ENCODE measurements at places on chromosomes 6 and 20.

DNA sequence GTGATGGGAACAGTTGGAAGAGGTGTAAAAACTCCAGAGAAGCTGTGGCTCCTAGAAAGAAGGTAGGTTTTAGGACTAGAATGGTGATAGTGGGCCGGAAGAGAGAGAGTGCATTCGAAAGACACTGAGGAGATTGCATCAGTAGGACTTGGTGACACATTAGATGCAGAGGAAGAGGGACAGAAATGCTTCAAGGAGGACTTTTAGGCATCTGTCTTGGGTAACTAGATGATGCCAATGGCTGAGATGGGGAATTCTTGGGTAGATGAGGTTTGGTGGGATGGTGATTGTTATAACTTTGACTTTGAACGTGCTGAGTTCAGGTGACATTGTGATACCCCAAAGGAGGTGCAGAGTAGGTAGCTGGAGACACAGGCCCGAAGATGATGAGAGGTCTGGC is 196.5 kb downstream of the GMPR start:
- DNase-seq: no peak

- DNase-seq: no peak
Measured at GRCh38 chr6:84905823-84906222, 141.4 kb upstream of the TBX18 start.

- no peak for DNase-seq
Measured at GRCh38 chr6:39965751-39966150, 31.5 kb upstream of the MOCS1 start.

- DNase-seq: no peak
Measured at GRCh38 chr6:154689493-154690255, 43.5 kb upstream of the SCAF8 start.

GRCh38 chr20:56796345-56796744 is 167.2 kb downstream of the TFAP2C start:
- no peak for DNase-seq

- no peak for DNase-seq
Measured at GRCh38 chr6:44809258-44809657, 421.8 kb downstream of the CDC5L start.

DNA sequence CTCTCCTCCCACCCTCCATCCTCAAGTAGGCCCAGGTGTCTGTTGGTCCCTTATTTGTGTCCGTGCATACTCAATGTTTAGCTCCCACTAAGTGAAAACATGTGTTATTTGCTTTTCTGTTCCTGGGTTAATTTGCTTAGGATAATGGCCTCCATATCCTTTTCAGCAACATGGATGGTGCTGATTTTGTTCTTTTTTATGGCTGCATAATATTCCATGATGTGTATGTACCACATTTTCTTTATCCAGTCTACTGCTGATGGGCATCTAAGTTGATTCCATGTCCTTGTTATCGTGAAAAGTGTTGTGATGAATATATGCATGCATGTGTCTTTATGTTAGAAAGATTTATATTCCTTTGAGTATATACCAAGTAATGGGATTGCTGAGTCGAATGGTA is 314.9 kb upstream of the IRAK1BP1 start:
- DNase-seq: no peak

GRCh38 chr6:107959392-107959791 is 1.4 kb upstream of the SEC63 start:
- DNase-seq: no peak

GRCh38 chr20:62795023-62795761 is 1.1 kb upstream of the MRGBP start:
- DNase-seq: peak; percentile 45

DNA sequence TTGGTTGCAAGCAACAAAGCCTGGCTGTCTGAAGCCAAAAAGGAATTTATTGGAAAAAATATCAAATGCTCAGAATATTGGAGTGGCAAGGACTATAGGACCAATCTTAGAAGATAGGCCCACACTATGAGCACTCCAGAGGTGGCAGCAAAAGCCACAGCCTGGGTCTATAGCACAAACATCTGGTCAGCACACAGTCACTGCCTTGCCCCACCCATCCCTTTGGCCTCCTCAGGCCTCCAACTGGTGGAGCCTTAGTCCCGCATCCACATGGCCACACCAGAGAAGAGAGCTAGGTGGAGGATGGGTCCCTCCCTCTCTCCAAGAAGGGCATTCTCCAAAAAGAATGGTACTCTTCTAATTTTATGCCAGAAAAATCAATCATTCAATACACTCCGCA is 14.0 kb downstream of the NUDT3 start:
- no peak for DNase-seq

GRCh38 chr20:49323622-49324238 is 45.9 kb upstream of the ZNFX1 start:
- DNase-seq: no peak

- no peak for DNase-seq
Measured at GRCh38 chr6:12516070-12516469, 200.5 kb upstream of the PHACTR1 start.

DNA sequence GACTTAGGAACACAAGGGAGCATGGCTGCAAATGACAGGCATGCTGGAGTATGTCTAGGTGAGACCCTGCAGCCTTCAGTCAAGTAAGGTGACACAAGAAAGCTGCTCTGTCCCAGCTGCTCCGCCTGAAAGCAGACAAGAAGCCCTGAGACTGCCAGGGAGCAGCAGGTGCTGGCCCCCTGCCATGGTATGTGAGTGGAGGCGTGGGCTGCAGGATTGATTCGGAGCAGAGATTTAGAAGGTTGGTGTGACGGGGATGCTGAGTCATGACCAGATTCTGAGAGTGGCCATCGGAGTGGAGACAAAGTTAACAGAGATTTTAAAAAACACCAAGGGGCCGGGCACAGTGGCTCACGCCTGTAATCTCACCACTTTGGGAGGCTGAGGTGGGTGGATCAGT is 17.8 kb downstream of the LRP11 start:
- DNase-seq: no peak

DNA sequence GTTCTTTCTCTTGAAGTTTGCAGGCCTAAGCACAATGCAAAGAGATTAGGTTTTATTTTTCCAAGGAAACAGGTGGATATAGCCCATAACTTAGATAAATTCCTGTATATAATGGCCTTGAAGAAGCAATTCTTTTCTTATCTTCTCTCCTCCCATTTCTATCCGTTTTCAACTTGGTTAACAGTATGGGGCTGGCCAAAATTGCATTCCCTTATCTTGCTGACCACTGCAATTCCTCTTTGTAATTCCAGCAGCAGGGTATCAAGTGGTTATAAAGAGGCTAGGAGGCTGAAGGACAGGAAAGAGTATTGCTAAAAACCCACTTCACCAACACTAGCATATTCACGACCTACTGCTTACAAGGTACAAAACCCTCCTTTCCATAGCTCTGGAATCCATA is 643.5 kb upstream of the ID4 start:
- DNase-seq: no peak

DNA sequence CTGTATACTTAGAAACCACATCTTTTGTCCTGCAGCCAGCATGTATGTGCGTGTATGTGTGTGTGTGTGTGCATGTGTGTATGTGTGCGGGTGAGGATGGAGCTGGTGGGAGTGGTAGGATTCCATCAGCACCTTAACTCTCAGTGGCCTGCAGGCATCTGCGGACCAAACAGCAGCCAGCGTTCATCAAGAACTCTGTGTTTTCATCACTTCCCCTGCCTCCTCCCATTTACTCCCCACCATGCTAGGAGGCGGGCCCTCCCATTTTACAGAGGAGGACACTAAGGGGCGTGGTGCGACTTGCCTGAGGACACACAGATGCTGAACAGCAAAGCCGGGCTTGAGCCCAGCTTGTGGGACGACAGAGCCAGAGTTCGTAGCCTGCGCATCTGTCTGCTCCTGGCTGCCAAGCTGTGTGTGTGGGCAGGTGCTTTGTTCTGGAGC is 8.9 kb downstream of the VSTM2L start:
- no peak for DNase-seq

DNA sequence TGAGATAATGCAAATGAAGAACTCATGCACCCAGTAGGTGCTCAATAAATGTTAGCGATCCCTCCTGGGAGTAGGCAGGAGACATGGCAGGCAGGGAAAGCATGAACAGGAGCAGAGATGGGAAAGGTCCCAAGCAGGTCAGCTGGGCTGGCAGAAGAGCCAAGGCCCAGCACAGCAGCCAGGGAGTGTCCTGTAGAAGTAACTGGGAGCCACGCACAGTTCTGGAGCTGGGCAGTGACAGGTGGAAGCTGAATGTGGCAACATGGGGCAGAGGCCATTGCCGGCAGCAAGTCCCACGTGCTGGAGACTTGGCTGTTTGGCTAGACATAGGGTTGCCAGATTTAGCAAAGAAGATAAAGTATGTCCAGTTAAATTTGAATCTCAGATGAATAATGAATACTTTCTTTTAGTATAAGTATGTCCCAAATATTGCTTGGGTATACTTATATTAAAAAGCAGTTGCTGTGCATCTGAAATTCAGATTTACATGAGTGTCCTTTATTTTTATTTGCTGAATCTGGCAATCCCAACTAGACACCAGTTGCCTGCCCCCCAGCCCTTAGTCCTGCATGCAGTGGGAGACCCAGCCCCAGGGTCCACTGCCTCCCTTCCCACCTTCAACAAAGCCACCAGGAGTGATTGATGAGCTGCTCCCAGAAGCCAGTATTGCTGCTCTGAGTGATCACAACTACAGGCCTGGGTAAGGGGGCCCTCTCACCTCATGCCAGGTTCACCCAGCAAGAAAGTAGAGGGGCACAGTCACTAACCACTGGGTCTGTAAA is 3.7 kb upstream of the LPIN3 start:
- DNase-seq: no peak

- DNase-seq: no peak
Measured at GRCh38 chr20:47740121-47740861, 45.0 kb downstream of the SULF2 start.

DNA sequence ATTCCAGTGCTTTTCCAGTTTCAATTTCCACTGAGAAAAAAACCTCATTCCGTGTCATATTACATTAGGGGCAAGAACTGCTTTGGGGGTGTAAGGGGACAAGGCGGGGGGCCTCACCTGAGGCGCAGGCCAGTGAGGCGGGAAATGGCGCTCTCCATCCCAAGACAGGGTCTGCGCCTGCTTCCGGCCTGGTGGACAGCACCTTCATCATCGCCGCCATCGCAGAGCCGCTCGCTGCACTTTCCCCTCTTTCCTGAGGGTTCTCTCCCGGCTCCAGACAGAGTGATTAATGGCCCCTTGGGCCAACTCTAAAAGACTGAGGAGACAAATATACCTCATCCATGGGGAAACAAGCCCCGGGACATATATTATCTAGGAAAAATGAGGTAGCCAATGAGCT is 270.0 kb upstream of the SOX4 start:
- no peak for DNase-seq

DNA sequence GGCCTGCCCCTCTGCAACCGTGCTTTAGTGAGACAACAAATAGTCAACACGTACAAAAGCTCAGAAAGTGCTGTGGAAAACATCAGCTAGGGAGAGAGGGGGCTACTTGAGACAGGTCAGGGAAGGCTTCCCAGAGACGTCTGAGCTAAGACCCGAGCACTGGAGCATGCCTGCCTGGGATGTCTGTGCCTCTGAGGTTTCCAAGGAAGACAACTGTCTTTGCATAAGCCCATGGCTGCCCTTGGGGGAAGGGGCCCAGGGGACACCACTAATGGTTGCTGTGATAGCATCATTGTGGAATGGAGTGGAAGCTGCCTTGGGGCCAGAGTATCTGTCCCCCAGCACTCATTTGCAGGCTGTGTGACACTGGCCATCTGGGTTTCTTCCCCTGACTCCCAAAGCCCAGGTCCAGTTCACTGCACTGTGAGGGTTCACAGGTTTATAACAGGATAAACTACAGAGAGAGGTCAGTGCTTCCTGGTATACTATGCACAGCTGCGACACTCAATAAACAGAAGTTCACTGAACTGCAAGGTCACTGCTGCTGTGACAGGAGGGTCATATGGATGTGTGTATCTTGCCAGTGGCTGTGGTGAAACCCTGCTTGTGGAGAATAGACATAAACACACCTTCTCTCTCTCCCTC is 1.5 kb upstream of the ARFGEF2 start:
- DNase-seq: no peak

DNA sequence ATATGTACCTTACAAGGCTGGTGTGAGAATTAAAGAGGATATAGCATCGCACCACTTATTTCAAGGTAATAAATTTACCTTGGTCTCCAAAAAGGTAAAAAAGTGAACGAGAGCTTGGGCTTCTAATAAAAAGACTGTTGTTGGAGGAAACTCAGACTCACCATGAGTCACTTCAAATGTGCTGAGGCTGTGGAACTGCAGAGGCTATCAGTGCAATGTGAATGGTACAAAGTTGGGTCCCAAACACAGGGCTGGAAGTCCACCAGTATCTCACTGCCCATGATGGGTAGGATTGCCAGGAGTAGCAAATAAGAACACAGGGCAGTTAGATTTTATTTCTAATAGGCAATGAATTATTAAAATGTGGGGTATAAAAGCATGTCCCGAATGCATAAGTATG is 200.6 kb downstream of the MAFB start:
- no peak for DNase-seq

GRCh38 chr6:97215157-97215769 is 67.8 kb downstream of the MMS22L start:
- no peak for DNase-seq

DNA sequence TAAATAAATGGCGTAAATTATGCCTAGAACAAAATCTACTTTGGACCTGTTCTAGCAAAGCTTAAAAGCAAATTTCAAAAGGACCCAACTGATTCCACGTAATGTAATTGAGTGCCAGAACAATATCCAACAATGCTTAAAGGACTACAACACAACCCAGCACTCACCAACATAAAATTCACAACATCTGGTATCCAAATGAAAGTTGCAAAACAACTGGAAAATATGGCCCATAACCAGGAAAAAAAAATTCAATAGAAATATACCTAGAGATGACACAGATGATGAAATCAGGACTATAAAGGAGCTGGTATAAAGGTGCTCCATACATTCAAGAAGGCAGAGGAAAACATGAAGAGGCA is 14.1 kb downstream of the TUBB2B start:
- no peak for DNase-seq

GRCh38 chr6:39128832-39129231 is 13.8 kb upstream of the SAYSD1 start:
- no peak for DNase-seq

DNA sequence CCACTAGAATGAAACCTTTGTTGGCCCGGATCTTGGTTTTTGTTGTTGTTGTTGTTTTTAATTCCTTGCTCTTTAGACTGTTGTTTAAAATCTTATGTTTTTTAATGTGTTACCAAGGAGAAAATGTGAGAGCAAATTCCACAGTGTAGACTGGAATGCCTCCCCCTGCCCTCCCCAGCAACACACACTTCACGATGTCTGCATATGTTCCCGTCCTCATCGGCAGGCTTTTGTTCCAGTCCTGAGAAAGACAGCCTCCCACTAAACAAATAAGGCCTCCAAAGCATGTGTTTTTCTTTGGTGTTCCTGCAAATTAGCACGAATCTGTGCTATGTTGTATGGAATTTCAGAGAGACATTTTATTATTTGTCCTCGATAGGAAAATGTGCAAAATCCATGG is 263.3 kb upstream of the QKI start:
- DNase-seq: no peak

DNA sequence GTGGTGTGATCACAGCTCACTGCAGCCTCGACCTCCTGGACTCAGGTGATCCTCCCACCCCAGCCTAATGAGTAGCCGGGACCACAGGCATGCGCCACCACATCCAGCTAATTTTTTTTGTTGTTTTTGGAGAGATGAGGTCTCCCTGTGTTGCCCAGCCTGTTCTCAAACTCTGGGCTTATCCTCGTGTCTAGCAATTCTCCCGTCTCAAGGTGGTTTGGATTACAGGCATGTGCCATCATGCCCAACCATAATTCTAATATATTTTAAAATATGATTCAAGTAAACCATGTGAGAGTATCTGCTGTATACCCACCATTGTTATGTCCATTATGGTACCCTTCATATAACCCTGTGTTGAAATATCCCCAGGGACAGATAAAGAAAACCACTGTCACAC is 60.3 kb upstream of the C20orf144 start:
- no peak for DNase-seq

- DNase-seq: no peak
Measured at GRCh38 chr6:149988550-149989346, 25.0 kb downstream of the ULBP1 start.
